ENCODE measurements at places on chromosomes 3 and 15. TPM values are rescaled to one million over a fixed set of nuclear protein-coding genes. Genes with fewer than 3 reads are reported as not detected.

DNA sequence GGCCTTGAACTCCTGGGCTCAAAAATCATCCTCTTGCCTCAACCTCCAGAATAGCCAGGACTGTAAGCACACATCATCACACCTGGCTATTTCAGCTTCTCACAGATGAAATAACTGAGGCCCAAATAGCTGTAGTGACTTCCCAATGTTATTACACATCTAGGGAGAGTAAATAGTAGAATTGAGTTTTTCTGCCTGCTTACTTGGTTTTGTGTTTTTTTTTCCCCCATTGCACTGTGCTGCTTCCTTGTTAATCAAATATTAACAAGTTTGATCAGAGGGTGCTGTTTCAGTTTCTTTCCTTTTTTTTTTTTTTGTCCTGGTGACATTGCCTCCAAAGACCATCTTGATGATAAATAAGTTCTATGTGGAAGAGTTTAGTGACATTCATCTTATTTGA lies 23.4 kb downstream of the ZNF609 start:
- no peak for DNase-seq
- no peaks in the 10 kb centered on the region for H3K4me1 ChIP-seq
- no peaks in the 10 kb centered on the region for H3K36me3 ChIP-seq

DNA sequence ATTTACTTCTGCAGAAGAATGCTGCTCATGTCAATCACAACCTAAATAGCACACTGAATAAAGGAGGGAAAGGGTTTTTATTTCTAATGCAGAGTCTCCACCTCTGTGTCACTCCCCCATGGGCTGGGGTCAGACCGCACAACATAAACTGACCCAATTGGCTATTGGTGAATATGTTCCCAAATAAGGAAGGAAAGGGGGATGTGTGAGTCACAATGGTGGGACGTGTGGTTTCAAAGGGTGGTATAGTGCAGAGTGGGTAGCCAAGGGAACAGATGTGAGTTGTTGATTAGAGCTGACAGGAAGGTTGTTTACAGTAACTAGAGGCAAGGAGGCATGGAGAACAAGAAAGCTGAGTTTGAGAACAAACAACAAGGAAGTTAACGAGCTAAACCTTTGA lies 491.8 kb downstream of the ZPLD1 start:
- no peak overlapping the region for H3K4me3 ChIP-seq
- no peaks in the 10 kb centered on the region for H3K36me3 ChIP-seq

DNA sequence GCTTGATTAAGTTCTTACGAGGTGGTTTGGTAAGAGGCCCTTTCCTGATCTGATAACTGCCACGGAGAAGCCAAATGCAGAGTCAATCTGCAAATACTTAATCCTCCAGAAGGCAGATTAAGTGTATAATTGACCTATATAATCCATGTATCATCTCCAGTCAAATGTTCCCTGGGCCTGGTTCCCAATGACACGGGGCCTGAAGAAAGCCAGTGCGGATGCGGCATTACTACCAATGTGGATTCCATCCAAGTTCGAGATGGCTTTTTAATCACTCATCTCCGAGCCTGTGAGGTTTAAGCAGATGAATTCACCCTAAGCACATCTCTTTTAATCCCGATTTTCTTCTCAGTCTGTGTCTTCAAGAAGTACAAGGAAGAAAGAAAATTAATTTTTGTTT lies 60.0 kb upstream of the FEZF2 start:
- H3K4me3 ChIP-seq, result no peak overlapping the region
- H3K36me3 ChIP-seq, result no peaks in the 10 kb centered on the region
- DNase-seq, result no peak
- H3K27ac ChIP-seq, result no peak overlapping the region
- no peaks in the 10 kb centered on the region for H3K27me3 ChIP-seq
- H3K4me1 ChIP-seq, result no peaks in the 10 kb centered on the region

GRCh38 chr15:39976291-39977274 lies 42.7 kb downstream of the EIF2AK4 start:
- no peak overlapping the region for H3K27ac ChIP-seq
- peaks cover 4% of the 10 kb centered on the region for H3K36me3 ChIP-seq
- H3K4me3 ChIP-seq, result no peak overlapping the region
- no peak for DNase-seq
- H3K4me1 ChIP-seq, result no peaks in the 10 kb centered on the region

GRCh38 chr3:171556574-171557145 lies 96.5 kb upstream of the TNIK start:
- no peak overlapping the region for H3K4me3 ChIP-seq
- no peak overlapping the region for H3K27ac ChIP-seq
- H3K27me3 ChIP-seq, result no peaks in the 10 kb centered on the region
- DNase-seq, result no peak
- no peaks in the 10 kb centered on the region for H3K36me3 ChIP-seq

The CRYGS gene
- total RNA-seq, result 2.7 TPM

- no peak overlapping the region for H3K27ac ChIP-seq
- no peak for DNase-seq
- no peaks in the 10 kb centered on the region for H3K27me3 ChIP-seq
- no peaks in the 10 kb centered on the region for H3K36me3 ChIP-seq
- H3K4me3 ChIP-seq, result no peak overlapping the region
- peaks cover 6% of the 10 kb centered on the region for H3K4me1 ChIP-seq
Observed at GRCh38 chr15:85037641-85038040, 56.0 kb downstream of the PDE8A start.

GRCh38 chr3:73228000-73228399 lies 166.5 kb downstream of the EBLN2 start:
- DNase-seq, result no peak
- no peaks in the 10 kb centered on the region for H3K27me3 ChIP-seq
- H3K36me3 ChIP-seq, result no peaks in the 10 kb centered on the region
- H3K27ac ChIP-seq, result no peak overlapping the region
- no peak overlapping the region for H3K4me3 ChIP-seq
- H3K4me1 ChIP-seq, result no peaks in the 10 kb centered on the region

The CELSR3 gene
- 19.3 TPM for total RNA-seq

DNA sequence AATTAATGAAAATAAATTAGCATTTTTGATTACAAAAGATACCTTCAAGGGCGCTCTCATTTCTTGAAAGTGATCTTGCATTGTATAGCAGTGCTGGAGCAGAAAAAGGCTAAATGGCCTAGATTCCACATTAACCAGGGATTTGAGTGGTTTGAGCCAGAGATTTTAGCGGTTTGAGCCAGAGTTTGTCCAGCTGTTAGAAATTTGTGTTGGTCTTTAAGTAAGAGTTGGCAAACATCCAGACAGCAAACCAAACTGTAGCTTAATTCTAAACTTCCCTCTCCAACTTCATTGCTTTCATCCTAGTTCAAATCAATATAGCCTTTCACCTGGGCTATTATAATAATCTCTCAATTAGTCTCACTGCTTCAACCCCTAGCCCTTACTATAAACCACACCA lies 351.7 kb downstream of the IGSF11 start:
- no peak for DNase-seq
- no peaks in the 10 kb centered on the region for H3K36me3 ChIP-seq
- no peak overlapping the region for H3K4me3 ChIP-seq

DNA sequence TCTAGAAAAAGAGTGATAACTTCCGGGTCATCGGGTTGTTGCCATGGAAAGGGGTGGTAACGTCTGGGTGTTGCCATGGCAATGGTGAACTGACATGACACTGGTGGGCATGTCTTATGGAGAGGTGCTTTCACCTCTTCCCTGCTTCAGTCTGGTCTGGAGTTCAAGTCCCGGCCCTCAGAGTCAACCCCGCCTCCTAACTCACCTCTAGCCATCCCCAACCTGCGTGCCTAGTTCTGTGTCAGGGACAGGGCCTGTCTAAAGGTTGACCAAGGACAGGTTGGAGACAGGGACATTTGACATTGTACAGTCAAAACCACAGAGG lies 96.0 kb downstream of the LSM3 start:
- no peaks in the 10 kb centered on the region for H3K27me3 ChIP-seq
- H3K4me1 ChIP-seq, result no peaks in the 10 kb centered on the region
- H3K4me3 ChIP-seq, result no peak overlapping the region
- no peak for DNase-seq

The CCR3 gene
- not detected for total RNA-seq

DNA sequence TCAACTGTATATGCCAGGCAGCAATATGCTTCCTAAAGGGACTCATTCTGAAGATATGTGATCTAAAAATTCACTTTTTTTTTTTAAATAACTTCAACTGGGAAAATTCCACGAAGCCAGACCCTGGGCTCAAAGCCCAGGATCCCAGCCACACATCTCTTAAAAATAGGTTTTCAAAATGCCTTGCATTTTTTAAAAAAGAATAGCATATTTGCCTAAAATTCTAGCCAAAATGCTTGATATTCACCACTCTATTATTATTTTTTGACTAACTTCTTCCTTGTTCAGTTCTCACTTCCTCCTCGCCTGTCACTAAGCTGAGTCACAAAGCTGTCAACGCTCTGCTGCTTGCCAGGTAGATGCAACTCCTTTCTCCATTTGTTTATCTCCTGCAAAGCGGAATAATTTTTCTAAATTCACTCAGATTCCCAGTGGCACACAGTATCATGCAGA lies 28.0 kb upstream of the VGLL4 start:
- H3K4me3 ChIP-seq, result no peak overlapping the region
- H3K4me1 ChIP-seq, result no peaks in the 10 kb centered on the region

The LRRC15 gene
- total RNA-seq, result not detected

The HGD gene
- 0.98 TPM for total RNA-seq

GRCh38 chr3:107068980-107069379 lies 308.3 kb upstream of the CCDC54 start:
- no peak overlapping the region for H3K27ac ChIP-seq
- H3K27me3 ChIP-seq, result no peaks in the 10 kb centered on the region
- no peak for DNase-seq
- H3K36me3 ChIP-seq, result no peaks in the 10 kb centered on the region
- H3K4me1 ChIP-seq, result peaks cover 10% of the 10 kb centered on the region
- H3K4me3 ChIP-seq, result no peak overlapping the region

- H3K4me1 ChIP-seq, result no peaks in the 10 kb centered on the region
- no peaks in the 10 kb centered on the region for H3K36me3 ChIP-seq
- H3K27me3 ChIP-seq, result no peaks in the 10 kb centered on the region
- no peak overlapping the region for H3K27ac ChIP-seq
Observed at GRCh38 chr15:63870487-63871209, 36.9 kb upstream of the HERC1 start.

DNA sequence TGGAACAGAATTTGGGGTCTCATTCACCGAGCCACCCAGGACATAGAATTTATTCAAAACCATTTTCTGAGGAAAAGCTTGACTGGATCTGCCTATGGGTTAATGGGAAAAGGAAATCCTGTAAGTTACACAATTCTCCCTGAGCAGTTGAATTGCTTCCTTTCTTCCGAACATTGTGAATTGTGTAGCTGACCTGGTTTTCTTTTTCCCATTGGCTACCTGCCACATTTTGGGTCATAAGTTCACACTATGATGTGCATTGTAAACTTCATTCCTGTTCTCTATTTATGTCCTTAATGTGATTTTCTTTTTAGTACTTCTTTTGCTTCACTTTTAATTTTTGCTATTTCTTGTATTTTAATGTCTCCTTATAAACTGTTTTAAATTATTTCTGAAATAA lies 386.0 kb upstream of the LRRC3B start:
- DNase-seq, result no peak
- no peaks in the 10 kb centered on the region for H3K27me3 ChIP-seq
- H3K4me1 ChIP-seq, result no peaks in the 10 kb centered on the region
- H3K36me3 ChIP-seq, result no peaks in the 10 kb centered on the region

- H3K36me3 ChIP-seq, result no peaks in the 10 kb centered on the region
- H3K4me1 ChIP-seq, result no peaks in the 10 kb centered on the region
- H3K27ac ChIP-seq, result no peak overlapping the region
- no peak for DNase-seq
Observed at GRCh38 chr3:4044619-4045018, 245.4 kb downstream of the LRRN1 start.

DNA sequence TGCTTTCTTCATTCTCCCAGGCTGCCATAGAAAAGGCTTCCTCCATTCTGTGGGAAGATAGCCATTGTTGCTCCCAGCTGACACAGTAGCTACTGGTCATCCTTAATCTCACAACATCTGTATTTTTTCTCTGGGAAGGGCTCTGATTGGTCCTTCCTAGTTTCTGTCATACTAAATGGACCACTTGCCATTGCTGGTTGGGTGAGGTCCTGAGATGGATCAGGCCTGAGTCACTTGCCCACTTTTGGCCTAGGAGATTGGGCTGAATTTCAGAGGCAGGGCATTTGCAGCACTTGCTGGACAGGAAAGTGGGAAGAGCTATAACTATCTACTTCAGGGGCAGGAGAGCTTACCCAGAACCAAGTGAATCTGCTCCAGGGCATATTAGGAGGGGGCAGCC lies 106.5 kb upstream of the PROK2 start:
- no peak overlapping the region for H3K27ac ChIP-seq
- no peaks in the 10 kb centered on the region for H3K4me1 ChIP-seq
- DNase-seq, result no peak
- H3K4me3 ChIP-seq, result no peak overlapping the region
- no peaks in the 10 kb centered on the region for H3K27me3 ChIP-seq

DNA sequence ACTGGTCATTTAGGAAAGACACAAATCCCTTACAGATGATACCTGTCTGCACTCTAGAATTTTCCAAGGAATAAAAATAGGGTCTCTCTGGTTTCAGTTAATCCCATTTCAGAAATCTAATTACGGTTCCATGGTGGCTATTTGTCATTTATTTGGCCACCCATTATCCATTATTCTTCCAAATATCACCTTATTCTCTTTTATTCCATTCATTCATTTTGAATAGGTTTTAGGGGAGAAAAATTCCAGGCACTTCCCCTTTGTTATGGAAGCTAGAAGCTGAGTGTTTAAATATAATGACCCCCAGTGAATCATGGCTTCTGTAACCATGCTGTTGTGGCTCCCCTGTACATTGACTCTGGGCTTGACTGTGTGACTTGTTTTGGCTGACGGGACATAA lies 420.8 kb upstream of the DPH6 start:
- no peak for DNase-seq
- no peaks in the 10 kb centered on the region for H3K36me3 ChIP-seq
- H3K27me3 ChIP-seq, result no peaks in the 10 kb centered on the region
- H3K4me1 ChIP-seq, result no peaks in the 10 kb centered on the region
- no peak overlapping the region for H3K4me3 ChIP-seq

DNA sequence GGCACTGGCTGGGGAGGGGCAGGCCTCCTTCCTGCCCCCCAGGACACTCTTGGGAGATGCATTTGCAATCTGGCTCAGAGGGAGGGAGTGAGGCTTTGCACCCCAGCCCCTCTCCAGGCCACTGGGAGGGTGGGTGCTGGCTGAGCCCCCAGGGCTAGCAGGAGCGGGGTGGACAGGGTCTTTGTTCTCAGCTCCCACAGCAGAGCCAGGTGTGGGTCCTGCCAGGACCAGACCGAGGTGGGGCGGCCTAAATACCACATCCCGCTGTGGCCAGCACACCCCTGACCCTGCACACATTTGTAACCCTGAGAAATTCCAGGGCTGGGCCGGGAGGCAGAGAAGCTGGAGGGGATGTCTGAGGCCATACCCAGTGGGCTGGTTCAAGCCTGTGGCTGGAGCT lies 41.0 kb downstream of the STARD5 start:
- H3K27ac ChIP-seq, result no peak overlapping the region
- peaks cover 63% of the 10 kb centered on the region for H3K4me1 ChIP-seq

The ADAMTS17 gene
- 1.9 TPM for total RNA-seq

The BLOC1S6 gene
- 56.7 TPM for total RNA-seq

The WWTR1 gene
- 0.98 TPM for total RNA-seq

The C3orf70 gene
- 0.07 TPM for total RNA-seq

- H3K4me3 ChIP-seq, result no peak overlapping the region
- no peaks in the 10 kb centered on the region for H3K36me3 ChIP-seq
- no peak for DNase-seq
- H3K27me3 ChIP-seq, result no peaks in the 10 kb centered on the region
- no peaks in the 10 kb centered on the region for H3K4me1 ChIP-seq
- H3K27ac ChIP-seq, result no peak overlapping the region
Observed at GRCh38 chr3:161925749-161926360, 429.2 kb downstream of the OTOL1 start.

The CLSTN2 gene
- not detected for total RNA-seq

- H3K4me3 ChIP-seq, result no peak overlapping the region
- DNase-seq, result no peak
- H3K27ac ChIP-seq, result no peak overlapping the region
- H3K36me3 ChIP-seq, result no peaks in the 10 kb centered on the region
- peaks cover 8% of the 10 kb centered on the region for H3K4me1 ChIP-seq
Observed at GRCh38 chr3:120555657-120556509, 40.3 kb upstream of the NDUFB4 start.
